NCI-H1105 treated with DMSO at 0.1 percent for 48 hours (cell line): ENCODE measurements at places on chromosomes 2 and 18.

GRCh38 chr2:81894451-81894990 lies 1590.0 kb upstream of the LRRTM1 start:
- no peak for DNase-seq

DNA sequence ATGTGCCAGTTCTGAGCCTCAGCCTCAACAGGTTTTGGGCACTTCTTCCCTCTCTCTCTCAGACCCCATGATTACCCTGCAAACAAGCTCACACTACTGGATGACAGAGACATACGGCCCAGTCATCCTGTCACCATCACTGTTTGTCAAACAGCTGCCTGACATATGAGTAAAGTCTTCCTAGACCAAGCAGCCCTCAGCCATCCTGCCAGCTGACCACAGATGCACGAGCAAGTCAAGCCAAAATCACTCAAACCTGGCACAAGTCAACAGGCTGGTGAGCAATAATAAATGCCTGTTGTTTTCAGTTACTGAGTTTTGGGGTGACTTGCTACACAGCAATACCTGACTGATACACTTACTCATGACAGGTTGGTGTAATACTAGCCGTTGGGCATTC lies 75.5 kb upstream of the KLF7 start:
- DNase-seq: no peak

- DNase-seq: no peak
These were observed 102.5 kb upstream of the LDAH start for GRCh38 chr2:20925265-20925889.

GRCh38 chr2:67289271-67289670 lies 107.9 kb upstream of the ETAA1 start:
- DNase-seq: no peak

GRCh38 chr2:71550801-71551630 lies 97.7 kb downstream of the DYSF start:
- no peak for DNase-seq

- DNase-seq: no peak
These were observed 18.0 kb upstream of the RHOB start for GRCh38 chr2:20428717-20429490.

DNA sequence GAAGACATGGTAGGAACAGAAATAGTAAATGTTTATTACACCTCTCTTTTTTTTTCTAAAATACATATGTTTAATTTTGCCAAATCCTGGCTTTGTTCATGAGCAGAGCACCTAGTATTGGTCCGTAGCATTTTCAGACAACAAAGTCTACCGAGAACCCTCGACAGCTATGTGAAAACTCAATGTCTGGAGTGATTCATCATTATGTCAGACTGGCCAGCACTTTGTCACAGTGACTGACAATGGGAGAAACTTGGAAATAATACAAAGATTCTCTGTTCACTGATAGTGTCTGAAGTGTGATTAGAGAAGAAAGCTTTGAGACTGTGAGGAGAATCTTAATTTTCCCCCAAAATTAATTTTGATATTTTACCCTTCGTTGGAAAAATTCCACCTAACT lies 143.0 kb downstream of the HNMT start:
- DNase-seq: no peak

DNA sequence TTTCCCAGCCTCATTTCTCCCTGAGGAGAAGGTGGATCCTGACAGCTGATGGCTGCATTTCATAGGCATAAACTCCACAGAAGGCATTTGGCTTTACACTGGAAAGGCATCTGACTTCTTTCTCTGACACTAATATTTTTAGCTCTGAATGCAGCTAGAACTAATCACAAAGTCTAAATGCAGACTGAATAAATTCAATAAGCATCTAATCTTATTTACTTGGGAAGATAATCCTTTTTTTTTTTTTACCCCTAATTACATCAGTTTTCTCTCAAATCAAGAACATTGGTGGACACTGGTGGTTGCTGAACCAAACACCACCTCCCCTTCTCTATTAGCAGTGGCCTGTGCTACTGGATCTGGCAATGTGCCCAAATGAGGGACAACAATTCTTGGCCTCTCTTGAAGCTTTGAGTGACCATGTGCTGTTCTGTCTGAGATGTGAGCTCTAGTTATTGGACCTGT lies 50.9 kb upstream of the CD226 start:
- no peak for DNase-seq

DNA sequence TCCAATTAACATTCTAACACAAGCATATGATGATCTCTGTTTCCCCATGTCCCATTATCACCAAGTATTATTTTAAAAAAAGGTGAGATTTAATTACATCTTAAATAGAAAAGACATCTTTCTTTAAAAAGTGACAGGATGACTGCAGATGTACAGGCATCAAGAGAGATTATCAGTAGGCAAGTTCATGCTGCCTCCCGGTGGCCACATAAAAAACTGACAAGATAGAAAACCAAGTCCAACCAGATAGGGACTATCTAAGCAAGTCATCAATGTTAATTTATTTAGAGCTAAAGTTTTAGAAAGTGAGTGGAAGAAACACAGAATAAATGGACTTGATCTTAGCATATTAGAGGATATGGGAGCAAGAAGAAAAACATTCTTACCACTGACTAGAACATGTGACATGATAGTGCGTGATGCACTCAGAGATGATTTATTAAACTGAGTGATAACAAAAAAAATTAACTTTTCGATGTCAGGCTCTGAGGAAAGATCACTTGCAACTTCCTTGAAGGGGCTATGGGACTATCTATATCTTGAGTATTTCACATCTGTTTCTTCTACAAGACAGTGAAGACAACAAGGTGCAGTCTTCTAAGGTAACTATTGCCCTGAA lies 5.4 kb upstream of the TDRD15 start:
- peak; percentile 49 for DNase-seq

DNA sequence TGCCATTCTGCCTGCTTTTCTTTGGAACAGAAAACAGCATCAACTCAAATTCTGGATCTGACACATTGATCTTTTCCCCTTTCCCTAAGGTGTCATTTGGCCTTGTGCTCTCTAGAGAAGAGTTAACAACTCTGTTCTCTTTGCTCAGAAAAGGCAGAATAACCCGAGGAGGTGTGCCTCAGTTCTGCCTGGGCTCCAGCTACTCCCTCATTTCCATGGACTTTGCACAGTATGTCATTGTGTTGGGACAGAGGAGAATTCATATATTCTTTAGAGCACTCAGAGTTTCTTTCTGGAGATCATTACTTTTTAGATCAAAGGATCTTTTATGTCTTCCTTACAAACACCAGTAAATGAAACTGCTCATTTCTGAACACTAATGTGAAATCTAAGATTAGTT lies 249.1 kb downstream of the PHLPP1 start:
- DNase-seq: no peak
